ENCODE measurements at places on chromosomes 1 and 21. TPM values are rescaled to one million over a fixed set of nuclear protein-coding genes. Genes with fewer than 3 reads are reported as not detected.
A peak's percentile ranks its signal among the peaks of the same experiment; 100 is the strongest.

GRCh38 chr1:187715483-187715882 is 886.7 kb downstream of the PLA2G4A start:
- DNase-seq: no peak

GRCh38 chr1:52281518-52281917 is 84.5 kb downstream of the CC2D1B start:
- DNase-seq: no peak

DNA sequence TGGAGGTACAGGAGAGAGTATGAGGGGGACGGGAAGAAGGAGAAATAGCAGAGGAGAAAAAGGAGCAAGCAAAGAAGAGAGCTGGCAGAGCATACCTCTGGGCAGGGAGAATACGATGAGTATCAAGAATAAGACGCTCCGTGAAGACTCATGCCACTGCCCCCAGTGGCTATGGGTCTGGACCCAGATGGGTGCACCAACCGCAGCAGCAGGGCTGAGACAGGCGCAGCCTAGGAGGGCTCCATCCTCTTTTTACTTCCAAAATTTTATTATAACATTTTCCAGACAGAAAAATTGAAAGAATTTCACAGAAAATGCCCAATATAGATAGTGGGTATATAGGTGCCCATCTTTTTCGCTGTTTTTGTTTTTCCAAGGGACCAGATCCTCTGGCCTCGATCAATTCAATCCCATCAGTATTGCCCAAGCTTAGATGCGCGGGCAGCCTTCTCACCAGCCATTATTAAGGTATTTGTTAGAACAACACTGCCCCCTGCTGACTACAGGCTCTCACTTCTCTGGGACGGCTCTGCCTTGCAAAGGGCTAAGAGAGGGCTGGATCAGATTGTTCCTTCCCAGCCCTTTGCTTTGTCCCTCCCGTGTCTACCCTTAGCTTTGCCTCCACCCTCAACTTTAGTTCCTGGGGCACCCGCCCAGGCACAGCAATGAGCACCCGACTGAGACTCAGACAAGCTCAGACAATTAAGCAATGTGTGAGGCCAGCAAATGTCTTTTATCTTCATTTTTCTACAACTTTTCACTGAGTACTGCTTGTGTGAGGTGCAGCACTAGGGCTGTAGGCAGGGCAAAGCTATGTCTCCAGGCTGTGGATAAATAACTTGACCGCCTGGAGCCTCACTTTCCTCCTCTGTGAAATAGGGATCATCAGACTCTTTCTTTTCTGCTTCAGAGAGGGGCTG is 17.5 kb upstream of the CAMK1G start:
- DNase-seq: peak; percentile 93

- no peak for DNase-seq
Observed at GRCh38 chr1:55483523-55483922, 268.4 kb upstream of the USP24 start.

GRCh38 chr1:26608895-26609294 is 79.3 kb downstream of the RPS6KA1 start:
- no peak for DNase-seq

DNA sequence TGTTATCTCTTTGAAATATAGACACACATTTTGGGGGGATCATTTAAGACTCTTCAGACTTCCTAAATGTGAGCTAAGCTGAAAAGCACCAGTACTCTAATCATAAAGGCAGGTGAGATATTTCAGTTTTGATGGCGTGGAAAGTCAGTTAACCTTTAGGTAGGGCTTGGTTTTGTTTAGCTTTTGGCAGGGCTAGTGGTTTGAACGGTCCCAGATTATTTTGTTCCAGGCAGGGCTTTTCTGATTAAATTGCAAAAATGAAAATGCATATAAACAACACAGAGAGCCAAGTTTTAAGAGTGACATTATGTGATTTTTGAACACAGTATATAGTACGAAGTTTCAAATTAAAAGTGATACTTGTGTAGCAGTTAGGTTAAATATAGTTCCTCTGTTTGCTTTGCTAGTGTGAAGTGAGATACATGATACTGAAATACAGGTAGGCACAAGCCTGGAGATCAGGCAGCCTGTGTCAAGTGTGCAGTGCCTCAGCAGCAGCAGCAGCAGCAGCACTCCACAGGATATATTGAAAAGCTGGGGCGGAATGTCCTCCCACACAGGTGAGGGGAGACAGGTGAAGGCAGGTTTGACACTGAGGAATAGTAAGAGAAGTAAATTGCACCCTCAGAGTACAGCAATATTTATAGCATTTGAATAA is 47.4 kb downstream of the CAMTA1 start:
- no peak for DNase-seq

DNA sequence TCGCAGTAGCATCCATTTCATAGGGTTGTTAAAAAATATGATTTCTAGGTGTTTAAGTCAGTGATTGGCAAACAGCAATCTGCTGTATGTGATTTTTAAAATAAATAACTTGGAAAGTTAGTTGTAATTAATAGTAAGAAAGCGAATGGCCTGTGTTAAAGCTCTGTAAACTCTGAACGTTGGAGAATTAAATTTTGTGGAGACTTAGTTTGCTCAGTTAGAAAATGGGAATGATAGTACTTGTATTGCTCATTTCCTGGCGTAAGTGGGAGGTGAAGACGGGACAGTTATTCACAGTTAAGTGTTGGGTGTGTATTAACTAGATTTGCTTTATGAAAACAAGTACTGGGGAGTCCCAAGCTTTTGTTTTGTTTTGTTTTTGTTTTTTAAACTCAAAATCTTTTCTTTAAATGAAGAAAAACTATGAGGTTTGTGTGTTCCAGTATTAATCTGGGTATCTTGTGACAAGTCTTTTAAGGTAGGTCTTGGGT is 995 bp downstream of the CACYBP start:
- DNase-seq: no peak

Gene TBX19
- 0.93 TPM for total RNA-seq

Gene NPPB
- total RNA-seq: not detected

Gene IQCC
- 7.3 TPM for total RNA-seq

Measured in neural crest cell (in vitro differentiated cells).